ENCODE measurements at places on chromosomes 11 and 22.

- DNase-seq, result no peak
Measured at GRCh38 chr22:45533703-45534102, 31.0 kb downstream of the FBLN1 start.

- DNase-seq, result no peak
Measured at GRCh38 chr22:24410110-24410856, 17.1 kb upstream of the ADORA2A start.

DNA sequence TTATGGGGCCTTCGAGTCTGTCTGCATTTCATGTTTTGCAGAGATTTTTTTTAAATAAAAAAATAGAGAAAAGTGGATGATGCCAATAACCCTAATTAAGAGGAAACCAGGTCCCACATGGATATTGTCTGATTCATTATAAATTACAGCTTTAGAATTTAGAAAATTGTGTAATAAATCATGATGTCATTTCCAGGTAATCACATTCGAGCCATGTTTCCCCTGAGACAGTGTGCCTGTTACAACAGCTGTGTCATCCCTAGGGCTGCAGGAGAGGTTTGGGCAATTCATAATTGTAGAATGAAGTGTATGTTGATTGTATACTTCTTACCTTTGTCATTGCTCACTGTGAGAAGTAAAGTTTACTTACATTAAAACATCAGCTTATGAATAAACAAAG, 38.3 kb downstream of the NCAM1 start:
- DNase-seq, result no peak

- DNase-seq, result no peak
Measured at GRCh38 chr11:12794576-12795230, 120.5 kb downstream of the TEAD1 start.

DNA sequence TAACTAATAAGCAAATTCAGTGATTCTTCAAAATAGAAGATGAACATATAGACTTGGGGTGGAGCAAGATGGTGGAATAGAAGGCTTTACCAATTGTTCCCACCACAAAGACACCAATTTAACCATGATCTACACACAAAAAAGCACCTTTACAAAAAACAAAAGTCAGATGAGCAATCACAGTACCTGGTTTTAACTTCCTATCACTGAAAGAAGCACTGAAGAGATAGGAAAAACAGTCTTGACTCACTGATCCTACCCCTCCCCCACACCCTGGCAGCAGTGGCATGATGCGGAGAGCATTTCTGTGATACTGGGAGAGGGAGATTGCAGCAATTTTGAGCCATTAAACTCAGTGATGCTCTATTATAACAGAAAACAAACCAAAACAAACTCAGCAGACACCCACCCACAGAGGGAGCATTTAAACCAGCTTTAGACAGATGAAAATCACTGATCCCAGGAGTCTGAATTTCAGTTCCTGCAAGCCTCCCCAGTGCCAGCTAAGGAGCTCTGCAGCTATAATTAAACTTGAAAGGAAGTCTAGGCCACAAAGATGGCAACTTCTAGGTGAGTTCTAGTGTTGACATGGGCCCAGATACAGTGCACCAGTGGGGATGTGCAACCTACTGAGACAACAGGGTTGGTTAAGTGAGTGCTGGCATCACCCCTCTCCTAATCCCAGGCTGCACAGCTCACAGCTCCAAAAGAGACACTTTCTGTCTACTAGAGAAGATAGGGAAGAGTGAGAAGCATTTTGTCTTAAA, 161.8 kb upstream of the GRIA4 start:
- no peak for DNase-seq

DNA sequence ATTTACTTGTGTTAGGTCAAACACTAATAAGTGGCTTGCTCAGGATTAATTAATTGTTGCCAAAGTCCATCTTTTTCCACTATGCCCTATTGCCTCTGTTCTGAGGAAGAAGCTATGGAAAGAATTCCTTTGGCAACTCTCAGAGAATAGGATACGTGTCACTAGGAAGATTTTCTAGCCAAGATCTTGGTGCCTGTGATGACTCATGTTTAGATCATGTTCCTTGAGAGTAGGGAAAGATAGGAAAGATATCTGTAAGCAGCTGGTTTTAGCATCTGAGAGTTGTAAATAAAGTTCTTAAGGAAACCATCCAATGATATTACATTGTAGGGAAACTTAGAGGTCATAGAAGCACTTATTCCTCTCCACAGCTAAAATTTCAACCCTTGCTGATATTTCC, 15.7 kb downstream of the SLN start:
- DNase-seq, result no peak

- no peak for DNase-seq
Measured at GRCh38 chr11:35163209-35163608, 24.2 kb downstream of the CD44 start.

- no peak for DNase-seq
Measured at GRCh38 chr11:111978028-111978771, 41.1 kb downstream of the DIXDC1 start.

DNA sequence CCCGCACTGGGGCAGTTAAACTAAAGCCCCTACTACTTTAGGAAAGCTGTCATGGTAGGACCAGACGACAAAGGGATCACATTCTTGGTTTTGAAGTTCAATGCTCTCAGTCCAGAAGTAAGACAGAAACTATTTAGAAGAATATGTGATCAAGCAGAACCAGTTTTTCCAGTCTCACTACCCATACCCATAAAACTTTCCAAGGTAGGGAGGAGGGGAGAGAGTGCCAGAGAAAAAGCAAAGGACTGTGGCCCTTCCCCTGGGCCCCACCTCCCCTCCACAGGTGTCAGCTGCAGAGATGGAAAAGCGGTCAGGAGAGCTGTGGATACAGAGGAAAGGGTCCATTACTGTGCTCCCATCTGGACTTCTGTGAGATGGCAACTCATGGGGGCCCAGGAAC, 587.1 kb downstream of the SOX6 start:
- no peak for DNase-seq

DNA sequence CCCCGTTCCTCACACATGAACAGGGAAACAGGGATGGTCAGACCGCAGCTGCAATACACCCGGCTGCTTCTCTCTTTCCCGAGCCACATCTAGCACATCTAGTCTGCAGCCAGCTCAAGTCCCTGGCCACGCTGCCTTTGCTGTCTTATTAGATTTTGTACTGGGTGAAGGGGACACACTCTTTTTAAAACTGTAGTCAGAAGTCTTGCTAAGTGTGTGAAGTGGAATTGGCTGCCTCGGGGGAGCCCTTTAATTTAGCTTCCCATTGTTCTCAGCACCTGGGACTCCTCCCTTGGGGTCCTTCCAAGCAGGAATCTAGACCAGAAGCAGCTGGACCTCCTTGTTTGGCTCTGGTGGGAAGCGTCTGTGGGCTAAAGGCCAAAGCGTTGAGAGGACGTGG, 420.0 kb downstream of the CTTN start:
- no peak for DNase-seq

DNA sequence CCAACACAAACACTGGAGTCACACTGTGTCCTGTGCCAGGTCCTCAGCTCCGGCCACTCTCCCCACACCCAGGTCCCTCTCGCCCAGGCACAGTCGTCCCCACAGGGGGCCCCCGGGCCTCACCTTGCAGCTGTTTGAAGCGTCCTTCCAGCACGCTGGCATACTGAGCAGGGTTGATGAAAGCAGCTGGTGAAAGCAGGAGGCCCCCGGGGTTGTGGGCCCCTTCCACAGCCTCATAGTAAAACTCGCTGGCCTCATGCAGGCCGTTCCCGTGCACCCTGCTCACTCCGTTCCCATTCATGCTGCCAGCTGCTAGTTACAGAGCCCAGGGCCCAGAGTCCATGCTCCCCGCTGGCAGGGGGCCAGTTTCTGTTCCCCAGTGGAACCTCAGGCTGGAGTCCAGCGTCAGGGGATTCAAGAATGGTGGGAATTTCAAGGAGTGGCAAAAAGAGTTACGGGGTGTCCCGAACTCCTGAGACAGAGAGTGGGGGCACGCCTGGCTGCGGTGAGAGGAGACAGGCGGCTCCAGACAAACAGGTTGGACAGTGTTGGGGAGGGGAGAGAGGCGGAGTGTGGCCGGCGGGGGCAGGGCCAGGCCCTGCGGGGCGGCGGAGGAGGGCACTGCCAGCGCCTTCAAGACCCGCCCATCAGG, 10.6 kb downstream of the SPTBN2 start:
- no peak for DNase-seq

DNA sequence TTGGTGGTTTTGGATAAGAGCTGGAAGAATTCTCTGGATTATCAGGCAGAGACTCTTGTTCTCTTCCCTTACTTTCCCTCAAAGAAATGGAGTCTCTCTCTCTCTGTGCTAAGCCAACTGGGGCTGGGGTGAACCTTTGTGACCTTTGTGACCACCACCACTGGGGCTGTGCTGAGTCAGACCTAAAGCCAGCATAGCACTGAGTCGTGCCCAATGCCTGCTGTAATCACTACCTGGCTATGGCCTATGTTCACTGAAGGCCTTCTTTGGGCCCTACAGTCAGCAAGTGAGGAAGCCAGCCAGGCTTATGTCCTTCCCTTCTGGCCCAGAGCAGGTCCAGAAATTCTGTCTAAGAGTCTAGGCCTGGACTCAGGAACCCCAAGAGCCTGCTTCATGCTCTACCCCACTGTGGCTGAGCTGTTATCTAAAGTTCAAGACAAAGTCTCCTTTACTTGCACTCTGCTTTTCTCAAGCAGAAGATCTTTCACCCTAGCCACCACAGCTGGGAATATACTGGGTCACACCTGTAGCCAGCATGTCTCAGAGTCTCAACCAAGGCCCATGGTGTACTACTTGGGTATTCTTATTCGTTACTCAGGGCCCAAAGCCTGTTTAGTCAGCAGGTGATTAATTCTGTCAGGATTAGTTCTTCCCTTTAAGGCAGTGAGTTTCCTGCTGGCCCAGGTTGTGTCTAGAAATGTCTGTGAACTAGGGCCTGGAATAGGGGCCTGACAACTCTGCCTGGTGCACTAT, 86.0 kb downstream of the EHF start:
- DNase-seq, result no peak

GRCh38 chr11:121814962-121815361, 301.1 kb downstream of the BLID start:
- DNase-seq, result no peak

- no peak for DNase-seq
Measured at GRCh38 chr11:109037856-109038780, 373.2 kb downstream of the DDX10 start.

DNA sequence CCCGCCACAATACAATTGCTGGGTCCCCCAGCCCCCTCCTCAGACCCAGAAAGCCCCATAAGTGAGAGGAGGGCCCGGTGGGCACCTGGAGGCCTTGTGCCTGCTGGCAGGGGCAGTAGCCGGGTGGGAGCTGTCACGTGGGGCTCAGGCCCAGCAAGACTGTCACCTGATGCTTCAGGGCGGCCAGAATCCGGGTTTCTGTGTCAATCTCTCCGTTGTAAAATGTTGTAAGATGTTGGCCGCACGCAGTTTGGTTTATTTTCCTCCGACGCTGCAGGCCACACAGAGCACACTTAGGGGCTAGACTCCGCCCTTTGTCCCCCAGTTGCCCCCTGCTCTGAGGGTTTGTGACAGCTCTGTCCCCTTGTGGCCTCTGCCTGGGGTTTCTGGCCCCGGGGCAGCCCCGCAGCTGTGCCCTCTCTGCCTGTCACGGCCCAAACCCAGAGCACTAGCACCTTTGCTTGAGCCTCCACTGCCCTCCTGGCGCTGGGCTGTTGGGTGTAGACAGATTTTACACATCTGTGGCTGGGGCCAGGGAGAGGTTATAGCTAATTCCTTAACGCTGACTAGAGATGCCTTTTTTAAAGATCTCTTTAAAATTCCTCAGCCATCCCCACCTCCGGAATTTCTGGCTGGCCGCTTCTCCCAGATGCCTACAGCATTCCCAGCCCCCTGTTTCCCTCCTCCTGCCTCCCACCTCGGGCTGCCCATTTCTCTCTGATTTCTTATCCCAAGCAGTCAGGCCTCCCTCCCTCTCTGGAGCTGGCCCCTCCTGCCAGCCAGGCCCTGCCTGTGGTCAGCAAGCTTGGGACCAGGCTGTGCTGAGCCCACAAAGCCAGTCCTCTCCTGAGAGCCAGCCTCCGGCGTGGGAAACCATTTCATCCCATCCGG, 3.2 kb upstream of the PRR5 start:
- DNase-seq, result peak; percentile 21

DNA sequence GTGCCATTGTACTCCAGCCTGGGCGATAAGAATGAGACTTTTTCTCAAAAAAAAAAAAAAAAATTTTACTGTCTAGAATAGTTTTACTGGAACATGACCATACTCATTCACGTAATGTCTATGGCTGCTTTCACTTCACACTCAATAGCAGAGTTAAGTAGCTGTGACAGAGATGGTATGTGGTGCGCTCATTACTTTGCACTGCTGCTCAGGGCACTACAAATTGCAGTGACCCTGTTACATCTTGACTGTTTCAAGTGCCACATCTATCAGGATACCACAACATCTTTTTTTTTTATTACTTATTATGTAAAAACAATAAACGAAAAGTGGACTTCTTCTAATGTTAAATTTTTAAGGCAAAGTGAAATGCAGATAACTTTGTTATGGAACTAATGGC, 110.3 kb downstream of the ARHGAP20 start:
- no peak for DNase-seq

DNA sequence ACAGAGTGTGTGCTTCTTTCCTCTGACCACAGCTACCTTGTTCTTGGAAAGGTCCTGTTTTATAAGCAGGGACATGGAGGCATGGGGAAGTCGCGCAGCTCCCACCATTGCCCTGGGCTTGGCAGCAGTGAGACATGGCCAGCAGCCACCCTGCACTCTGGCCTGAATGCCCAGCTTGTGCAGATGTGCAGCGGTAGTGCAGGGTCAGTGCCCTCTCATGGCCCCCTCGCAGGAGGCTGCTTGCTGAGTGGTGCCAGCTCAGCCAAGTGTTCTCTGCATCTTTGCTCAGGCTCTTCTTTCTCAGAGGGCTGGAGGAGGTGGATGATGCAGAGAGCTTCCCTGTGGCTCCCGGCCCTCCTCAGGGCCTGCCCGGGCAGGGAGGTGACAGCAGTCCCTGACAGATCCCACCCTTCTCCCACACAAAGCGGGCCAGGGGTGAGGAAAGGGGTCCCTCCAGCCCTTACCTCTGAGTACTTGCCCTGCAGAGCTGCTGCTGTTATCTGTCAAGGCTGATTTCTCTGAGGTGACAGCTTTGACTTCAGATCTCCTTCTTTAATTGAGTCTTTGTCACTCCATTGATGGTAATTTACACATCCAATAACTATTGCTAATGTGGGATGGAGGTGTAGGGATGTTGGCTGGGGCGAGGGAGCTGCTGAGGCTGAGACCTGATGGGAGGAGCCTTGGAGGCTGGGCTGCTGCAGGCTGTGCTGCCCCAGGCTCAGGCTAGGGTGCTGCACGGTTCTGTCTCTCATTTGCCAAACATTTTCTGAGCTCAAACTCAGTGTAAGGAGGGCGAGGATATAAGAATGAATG, 47.4 kb upstream of the B3GAT1 start:
- no peak for DNase-seq

DNA sequence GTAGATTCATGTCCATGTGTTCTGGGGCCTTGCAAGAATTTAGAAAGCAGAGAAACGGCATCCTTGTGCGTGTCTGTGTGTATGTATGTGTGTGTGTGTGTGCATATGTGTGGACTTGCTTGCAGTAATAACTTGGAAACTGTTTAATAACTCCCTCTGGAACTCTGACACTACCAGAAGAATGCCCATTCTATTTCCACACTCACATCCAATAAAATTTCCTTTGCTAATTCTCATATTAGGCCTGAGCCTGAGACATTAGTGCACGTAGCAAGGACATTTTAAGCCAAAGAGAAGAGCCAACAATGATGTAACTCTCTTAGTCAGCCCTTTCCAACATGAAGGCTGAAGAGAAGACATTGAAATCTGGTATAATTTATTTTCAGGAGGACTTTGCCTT, 3.2 kb downstream of the OR4D6 start:
- DNase-seq, result no peak

GRCh38 chr11:1618231-1618630, 3.7 kb downstream of the KRTAP5-4 start:
- no peak for DNase-seq

Measured in GF-D8 (cell line).